ENCODE measurements at places on chromosomes 11 and 22.
A peak's percentile ranks its signal among the peaks of the same experiment; 100 is the strongest.

- DNase-seq = no peak
Measured at GRCh38 chr11:111723595-111723994, 42.6 kb downstream of the PPP2R1B start.

GRCh38 chr11:123187665-123188507, 7.2 kb downstream of the CLMP start:
- DNase-seq = peak; percentile 60

- DNase-seq = no peak
Measured at GRCh38 chr11:104339380-104339831, 175.5 kb upstream of the PDGFD start.

DNA sequence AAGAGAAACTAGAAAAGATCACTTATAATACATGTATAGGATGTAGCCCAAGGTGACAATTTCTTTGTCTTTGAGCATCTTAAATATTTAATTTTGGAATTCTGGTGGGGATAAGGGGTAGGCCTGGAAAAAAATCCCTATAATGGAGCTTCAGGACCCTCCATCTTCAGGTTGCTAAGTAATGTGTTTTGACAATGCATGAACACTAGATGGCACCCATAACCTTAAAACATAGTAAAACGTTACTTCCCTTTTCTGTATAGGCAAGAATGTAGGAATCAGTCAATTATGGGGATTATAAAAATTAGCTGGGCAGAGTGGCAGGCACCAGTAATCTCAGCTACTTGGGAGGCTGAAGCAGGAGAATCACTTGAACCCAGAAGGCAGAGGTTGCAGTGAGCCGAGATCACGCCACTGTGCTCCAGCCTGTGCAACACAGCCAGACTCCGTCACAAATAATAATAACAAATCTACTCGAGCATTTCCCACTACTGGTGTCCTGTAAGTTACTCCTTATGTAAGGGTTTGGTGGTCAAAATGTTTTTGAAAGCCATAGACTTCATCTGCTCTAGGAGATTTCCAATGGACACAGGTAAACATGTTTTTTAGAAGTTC, 541.9 kb upstream of the CCDC90B start:
- peak; percentile 56 for DNase-seq

DNA sequence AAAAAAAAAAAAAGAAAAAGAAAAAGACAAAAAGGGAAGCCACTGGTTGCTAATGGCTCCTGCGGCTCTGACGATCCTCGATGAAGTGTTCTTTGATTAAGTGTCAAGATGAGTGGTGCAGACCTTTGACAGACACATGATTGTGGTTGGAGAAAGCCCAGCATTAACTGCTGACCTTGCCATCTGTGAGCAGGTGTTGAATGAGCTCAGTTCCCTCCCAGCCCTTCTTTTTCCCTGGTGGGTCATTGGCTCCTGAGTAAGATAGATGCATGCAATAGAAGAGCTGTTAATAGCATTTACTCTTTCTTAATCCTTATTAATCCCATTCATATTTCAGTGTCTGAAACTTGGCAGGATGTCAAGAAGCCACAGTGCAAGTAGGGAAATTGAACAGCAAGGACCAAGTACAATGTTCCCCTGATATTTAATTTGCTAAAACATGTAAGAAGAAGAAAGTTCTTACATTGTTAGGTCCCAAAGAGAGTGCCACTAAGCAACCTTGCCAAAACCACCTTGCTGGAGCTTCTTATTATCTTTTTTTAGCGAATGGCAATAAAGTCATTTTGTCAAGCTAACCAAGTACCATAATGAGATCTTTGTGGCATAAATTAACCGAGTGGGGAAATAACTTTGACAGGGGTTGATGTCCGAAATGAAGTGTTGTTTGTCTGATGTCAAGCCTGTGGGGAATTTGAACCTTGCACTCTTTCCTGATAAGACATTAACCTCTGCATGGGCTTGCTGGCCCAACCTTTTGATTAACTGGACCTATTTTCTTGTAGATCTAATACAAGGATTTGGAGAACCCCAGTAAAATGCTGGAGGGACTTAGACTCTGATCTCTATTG, 113.7 kb downstream of the PTPRJ start:
- DNase-seq = peak; percentile 16

DNA sequence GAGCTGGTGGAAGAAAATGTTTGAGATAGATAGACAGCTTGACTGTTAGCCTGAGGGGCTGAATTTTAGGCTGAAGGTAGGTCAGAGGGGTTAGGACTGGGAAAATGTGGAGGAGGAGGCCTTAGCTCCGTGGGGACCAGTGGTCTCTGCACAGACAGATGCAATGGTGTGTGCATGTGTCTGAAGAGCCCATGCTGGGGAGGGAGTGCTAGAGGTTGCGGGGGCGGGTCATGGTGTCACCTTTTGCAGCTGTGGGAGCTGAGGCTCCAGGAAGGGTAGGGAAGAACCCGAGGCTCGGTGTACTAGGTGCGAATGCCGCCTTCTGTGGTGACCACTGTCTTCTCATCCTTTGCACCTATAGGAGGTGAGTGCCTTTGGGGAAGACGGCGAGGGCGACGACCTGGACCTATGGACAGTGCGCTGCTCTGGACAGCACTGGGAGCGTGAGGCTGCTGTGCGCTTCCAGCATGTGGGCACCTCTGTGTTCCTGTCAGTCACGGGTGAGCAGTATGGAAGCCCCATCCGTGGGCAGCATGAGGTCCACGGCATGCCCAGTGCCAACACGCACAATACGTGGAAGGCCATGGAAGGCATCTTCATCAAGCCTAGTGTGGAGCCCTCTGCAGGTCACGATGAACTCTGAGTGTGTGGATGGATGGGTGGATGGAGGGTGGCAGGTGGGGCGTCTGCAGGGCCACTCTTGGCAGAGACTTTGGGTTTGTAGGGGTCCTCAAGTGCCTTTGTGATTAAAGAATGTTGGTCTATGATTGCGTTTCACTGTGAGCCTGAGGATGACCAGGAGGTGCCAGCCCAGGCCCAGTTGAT, 1.6 kb downstream of the SDF2L1 start:
- no peak for DNase-seq

DNA sequence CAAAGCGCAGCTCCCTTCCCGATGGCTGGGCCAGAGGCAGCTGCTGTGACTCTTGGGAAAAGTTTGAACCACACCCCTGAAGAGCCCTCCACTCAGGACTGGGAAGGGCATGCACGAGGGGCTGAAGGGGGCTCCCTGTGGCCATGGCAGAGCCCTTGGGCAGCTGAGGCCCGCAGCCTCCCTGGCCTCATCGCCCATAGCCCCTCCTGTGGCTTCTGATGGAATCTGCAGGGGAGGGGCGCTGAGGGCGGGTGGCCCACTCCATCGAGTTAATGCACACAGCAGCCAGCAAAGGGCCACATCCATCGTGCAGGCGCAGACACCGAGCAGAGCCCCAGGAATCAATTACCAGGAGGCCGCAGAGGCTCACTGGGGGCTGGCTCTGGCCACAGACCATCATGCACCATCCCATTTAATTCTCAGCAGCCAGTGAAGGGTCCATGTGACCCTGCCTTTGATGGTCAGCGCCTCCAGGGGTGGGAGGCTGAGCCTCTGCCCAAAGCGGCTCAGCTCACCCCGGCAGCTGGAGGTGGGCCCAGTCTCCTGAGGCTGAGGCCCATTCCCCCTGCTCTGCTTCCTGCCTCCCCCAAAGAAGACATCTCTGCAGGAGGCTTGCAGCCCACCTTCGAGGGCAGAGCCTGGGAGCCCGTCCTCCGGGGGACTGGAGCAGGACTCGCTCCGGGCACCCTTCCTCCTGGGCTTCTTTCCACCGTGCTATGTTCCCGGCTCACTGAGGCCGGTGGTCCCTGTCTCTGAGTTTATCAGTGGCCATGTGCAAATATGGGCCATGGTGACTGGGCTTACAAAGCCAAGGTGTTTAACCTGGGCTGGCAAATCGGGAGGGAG, 1410.2 kb downstream of the BRD1 start:
- DNase-seq = no peak

DNA sequence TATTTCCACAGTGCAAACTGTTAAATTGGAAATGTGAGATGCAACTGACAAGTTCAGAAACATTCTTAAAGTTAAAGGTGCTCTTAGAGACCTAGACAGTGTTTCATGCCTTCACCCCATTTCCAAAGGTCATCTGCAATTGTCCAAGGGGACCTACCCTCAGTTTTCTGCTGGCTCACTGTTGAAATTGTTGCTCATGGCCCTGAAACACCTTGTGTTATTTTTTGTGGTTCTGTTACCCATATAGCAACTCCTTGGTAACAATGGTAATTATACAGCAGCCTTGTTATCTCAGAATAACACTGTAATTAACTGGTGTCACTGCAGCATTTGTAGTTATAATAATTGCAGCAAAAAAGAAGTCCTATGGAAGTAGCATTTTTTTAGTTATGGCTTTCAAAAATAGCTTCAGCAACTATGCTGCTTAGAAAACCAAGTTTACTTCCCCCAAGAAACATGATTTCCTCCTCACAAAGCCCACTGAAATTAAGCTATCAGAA, 49.2 kb upstream of the CCDC34 start:
- DNase-seq = no peak

- no peak for DNase-seq
Measured at GRCh38 chr11:25562417-25562816, 769.5 kb upstream of the ANO3 start.

GRCh38 chr11:2794046-2794967, 91.3 kb downstream of the CDKN1C start:
- DNase-seq = no peak

DNA sequence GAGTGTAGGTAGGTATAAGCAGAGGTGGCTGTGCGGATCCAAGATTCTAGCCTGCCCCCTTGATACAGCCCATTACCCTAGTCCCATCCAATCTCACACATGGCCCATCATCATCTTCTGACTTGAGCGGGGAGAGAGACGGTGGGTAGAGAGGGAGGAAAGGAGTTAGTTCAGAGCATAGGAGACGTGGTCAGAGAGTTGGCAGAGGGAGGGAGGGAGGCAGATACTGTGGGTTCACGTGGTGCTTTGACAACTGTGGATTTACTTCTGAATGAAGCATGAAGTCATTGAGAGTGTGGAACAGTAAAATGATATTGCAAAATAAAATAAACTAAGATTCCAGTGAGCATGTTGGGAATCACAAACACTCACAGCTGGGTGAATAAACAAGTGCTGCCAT, 31.4 kb upstream of the VPREB1 start:
- no peak for DNase-seq

GRCh38 chr11:86064220-86064803, 4.6 kb downstream of the PICALM start:
- DNase-seq = no peak

GRCh38 chr11:122103321-122103720, 12.7 kb downstream of the BLID start:
- DNase-seq = no peak

DNA sequence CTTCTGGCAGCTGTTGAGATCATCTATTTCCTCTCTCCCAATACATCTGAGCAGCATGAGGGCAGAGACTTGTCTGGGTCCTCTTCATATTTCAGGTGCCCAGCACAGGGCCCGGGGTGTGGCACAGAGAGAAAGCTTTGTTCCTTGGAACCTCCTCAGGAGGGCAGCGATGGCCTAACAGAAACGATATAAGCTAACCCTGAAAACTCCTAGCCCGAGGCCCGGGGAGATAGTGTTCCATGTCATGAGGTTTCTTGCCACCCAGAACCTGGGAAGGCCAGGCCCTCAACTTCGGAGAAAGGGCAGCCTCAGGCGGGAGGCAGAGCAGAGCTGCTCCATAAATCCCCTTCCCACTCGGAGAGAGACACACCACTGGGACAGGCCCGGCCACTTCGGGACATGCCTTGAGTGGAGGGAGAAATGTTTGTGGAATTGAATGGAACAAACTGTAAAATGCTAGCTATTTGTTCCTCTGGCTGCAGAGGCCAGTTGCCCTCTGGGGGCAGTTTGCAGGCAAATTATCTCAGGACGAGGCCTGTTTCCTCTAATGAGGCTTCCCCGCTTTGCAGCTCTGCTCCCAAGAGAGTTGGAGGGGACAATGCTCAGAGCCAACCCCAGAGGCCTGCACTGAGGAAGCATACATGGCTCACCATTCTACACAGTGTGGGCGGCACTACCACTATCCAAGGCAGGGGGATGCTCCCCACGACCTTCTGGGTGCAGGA, 11.6 kb downstream of the ARRB1 start:
- DNase-seq = no peak

GRCh38 chr22:24230911-24231656, 13.8 kb downstream of the GGT5 start:
- no peak for DNase-seq

- no peak for DNase-seq
Measured at GRCh38 chr22:44103735-44104480, 76.8 kb upstream of the PARVG start.

DNA sequence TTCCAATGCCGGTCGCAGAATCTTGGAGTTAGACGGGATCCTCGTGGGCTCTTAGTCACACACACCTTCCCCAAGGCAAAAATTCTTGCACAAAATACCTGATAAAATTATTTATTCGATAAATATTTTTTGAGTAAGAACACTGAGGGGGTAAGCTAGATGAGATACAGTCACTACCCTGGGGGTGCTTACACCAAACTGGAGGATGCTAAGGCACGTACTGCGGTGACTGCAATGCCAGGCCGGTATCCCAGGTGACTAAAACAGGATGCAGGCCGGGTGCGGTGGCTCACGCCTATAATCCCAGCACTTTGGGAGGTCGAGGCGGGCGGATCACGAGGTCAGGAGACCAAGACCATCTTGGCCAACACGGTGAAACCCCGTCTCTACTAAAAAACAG, 1.7 kb upstream of the MRTFA start:
- no peak for DNase-seq
